ENCODE measurements at places on chromosomes 1 and 21.
A peak's percentile ranks its signal among the peaks of the same experiment; 100 is the strongest.

DNA sequence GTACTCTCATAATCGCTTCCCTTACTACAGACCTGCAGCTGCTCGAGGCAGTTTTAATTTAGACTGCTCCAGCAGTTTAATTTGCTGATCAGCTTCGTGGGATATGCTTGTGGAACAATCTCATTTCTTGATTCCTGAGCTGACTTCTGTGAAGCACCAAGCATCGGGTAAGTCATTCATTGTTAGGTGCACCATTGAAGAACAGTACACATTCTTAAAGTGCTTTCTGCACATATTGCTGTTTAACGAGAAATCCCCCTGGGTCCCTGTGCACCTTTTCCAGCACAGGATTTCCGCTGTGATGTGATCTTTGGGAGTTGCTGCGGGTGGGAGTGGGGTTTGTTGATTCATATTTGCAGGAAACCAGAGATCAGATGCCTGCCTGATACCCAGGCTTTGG is 9.1 kb downstream of the GALNT2 start:
- no peak for DNase-seq

DNA sequence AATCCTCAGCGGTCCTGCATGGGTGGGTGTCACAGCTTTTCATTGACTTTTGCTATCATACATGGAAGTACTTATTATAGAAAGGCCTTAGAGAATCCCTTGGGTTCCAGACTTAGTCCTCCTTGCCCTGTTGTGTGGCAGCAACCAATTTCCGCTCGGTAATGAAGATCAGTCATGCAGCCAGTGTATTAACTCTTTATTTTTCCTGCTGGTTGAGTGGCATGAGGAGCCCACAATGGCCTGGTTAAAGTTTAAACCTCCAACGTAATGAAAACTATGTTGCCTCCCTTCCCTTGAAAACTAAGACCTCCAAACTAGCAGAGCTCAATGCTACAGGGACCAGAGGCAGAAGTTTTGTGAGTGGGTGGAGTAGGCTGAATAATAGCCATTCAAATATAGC is 20.0 kb downstream of the CITED4 start:
- DNase-seq, result no peak

DNA sequence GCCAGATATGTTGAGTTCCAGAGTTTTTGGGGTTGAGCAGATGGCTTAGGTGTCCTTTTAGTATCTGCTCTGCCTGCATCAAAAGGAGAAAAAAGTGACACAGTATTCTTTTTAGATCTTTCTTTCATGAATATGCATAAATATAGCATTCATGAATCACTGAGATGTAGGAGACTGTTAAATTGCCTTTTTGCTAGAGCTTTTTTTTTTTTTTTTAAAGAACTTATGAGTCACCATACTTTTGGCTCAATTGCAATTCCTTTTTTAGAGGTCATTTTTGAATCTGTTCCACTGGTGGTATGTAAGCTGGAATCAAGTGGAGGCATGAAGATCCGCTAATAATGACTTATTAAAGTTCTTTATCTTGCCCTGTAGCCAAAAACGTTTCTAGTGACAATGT is 480.9 kb upstream of the ZRANB2 start:
- DNase-seq, result no peak

- DNase-seq, result no peak
Measured at GRCh38 chr1:40059960-40060750, 19.6 kb downstream of the CAP1 start.

GRCh38 chr1:86114236-86114635 is 42.3 kb downstream of the COL24A1 start:
- DNase-seq, result no peak

GRCh38 chr1:226535666-226536065 is 12.9 kb upstream of the STUM start:
- peak; percentile 7 for DNase-seq
